ENCODE measurements at places on chromosomes 4 and X.

DNA sequence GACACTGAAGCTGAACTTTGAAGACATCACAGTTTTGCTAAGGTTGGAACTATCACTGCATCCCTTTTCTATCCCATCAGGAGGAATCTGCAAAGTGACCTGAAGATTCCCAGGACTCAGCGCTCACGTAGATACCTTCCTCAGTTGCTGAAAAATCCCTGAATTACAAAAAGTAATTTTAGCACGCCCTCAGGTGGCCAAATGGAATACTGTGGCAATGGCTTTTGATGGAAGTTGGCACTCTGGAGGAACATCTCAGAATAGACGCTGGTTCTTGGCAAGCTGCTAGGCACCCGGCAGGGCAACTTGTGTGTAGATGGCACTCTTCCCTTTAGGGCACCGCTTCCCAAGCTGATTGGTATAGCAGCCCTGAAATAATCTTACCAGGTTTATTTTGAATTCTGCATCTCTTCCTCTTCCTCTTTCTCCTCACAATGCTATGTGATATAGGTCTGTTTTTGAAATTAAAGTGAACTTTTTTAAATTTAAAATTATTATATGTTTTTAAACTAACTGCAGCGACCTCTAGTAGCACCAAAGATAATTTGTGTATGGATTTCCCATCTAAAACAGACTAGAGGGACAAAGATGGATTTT, 16.3 kb upstream of the ESX1 start:
- peak; percentile 1 for DNase-seq

- DNase-seq, result no peak
Observed at GRCh38 chrX:1391370-1391706, 575 bp downstream of the SLC25A6 start.

DNA sequence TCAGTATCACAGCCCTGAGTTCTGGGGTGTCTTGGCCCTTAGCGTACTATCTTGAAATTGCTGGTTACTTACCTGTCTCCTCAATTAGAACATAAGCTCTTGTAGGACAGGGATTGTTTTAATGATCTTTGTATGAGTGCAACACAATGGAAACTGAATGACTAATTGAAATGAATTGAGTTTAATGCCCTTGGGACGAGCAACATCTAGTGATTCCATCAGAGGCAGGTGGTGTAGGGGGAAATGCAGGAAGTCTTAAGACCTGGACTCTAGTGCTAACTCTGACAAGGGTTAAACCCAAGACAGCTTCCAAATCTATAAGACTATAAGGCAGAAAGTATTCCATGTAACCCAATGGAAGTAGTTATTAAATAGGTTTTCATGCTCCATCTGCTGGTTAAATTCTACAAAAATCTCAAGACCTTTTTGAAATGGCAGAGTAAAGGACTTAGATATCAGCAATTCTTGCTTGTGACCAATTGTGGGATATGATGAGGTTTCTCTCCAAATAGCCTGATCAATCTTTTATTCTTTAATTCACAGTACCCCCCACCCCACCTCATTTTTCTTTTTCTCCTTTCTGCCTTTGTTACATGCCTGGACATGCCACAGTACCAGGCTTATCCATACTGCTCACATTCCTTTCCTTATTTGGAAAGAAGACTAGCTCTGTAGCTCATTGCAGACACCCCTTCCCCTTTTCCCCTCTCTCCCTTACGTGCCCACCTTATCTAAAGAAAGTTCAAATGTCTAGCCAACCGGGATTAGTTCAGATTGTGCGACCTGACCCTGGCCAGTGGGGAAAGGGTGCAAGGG, 340.8 kb downstream of the PAPSS1 start:
- DNase-seq, result no peak

DNA sequence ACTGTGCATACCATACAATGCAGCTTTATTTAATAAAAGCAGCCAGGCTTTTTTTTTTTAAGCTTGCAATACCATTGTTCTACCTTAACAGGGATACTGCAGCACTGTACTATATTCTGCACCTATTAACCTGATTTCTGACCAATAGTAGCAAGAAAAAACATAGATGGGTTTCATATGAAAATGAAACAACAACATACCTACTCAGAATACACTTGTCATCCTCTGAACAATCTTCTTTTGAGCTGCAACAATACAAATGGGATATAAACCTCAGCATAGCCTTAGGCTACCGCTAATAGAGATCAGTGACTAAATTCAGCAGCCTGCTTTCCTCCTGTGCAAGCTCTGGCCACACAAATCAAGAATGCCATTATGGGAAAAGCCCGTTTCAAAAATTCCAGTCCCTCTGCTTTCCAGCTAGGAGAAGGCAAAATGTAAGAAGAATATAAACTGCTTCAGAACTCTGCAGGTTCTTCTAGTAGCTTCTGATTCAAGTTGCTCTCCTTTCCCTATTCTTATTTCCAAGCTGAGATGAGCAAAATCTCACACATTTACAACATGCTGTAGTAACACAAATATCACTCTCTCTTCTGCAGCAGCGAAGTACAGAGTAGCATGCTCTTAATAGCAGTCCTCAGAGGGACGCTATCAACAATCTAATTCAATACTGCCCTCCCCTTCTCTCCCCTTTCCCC, 143.4 kb downstream of the KLHL13 start:
- DNase-seq, result no peak

DNA sequence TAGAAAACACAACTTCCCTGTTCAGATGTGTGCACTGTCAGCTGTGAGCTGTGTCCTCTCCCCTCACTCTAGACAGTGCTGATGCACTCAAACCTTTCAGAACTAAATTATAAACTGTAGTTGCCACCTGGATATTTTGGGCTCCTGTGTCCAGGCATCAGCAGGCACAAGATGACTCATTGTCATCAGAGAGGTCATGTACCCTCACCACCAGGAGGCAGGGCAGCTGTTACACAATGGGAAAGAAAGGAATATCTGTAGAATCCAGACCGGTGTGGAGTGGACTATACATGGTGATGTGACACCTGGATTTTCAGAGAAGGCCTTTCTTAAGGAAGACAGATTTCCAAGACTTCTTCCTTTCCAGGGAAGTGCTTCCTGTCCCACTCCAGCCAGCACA, 854.4 kb upstream of the AGA start:
- DNase-seq, result no peak

DNA sequence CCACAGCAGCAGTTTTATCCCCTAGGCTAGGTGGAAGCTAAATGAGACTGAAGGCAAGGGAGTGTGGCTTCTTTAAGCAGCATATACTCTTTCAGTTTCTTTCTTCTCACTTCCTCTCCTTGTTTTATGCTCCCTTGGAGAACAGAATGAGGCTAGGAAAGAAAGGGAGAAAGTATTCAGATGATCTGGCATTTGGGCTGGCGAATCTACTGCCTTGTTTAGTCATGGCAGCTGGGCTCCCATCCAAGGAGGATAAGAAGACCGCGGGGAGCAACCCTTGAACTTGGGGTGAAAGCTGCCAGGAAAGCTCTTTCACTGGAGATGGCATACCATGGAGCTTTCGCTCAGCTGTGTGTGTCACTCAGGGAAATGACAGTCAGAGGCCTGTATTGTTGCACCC, 72.1 kb downstream of the ARHGEF38 start:
- DNase-seq, result no peak
